ENCODE measurements at places on chromosomes 11 and 22.

- DNase-seq: peak; percentile 90
Observed at GRCh38 chr22:39388261-39389011, 11.1 kb upstream of the TAB1 start.

DNA sequence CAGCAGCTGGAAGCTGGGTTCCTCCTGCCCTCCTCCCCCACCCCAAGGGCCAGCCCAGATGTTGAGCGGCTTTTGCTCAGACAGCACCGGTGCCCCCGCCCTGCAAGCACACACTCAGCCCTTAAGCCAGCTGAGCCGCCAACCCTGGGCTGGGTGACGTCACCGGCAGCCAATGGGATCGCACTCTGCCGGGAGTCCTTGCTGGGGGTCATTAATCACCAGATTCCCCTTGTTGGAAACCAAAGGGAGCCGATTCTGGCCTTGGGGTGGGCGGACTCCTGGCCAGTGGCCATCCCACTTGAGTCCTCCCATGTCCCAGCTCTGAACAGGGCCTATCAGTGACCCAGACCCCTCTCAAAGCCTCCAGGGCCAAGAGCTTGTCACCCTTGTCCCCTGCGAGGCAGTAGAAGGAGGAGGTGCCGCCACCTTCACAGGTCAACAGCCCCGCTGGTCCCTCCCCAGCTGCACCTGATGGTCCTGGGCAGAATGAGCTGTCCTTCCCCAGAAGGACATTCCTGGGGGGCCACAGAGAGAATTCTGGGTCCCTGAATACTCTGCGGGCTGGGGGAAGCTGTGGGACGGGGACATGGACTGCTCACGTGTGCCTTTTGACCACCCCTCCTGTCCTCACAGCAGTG lies 7.4 kb downstream of the DUSP8 start:
- peak; percentile 66 for DNase-seq

DNA sequence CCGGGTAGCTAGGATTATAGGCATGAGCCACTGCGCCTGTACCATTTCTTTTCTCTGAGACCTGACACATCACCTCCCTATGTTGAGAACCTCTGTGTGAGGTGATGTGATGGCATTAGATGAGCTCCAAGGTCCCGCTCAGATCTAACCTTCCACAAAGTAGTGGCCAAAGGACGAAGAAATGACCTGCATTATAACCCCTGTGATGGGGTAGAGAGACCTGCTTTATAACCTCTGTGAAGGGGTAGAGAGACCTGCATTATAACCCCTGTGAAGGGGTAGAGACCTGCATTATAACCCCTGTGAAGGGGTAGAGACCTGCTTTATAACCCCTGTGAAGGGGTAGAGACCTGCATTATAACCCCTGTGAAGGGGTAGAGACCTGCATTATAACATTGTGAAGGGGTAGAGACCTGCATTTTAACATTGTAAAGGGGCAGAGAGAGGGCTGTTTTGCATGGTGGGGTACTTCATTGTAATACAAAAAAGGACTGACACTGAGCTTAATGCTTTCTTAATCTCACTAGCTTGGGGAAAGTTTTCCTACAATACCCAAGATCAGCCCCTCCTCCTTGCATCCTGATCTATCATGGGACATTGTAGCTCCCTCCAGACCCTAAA lies 8.5 kb downstream of the MIEF1 start:
- no peak for DNase-seq

- no peak for DNase-seq
Observed at GRCh38 chr11:20221566-20221965, 61.3 kb upstream of the DBX1 start.

GRCh38 chr11:117528097-117528721 lies 200.6 kb downstream of the CEP164 start:
- DNase-seq: no peak

DNA sequence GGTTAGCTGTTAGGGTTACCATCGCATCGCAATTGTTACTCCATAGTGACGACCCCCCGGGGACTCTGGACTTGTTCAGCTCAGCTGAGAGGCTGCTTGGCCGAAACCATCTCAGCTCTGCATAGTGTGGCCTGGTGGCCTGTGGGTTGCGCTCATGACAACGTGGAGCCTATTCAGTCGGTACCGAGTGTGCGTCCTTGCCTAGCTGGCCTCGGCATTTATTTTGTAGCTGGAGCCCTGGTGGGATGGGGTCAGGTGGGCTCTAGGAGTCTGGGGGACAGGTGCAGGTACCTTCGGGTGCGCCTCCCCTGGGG lies 13.5 kb downstream of the LRP5 start:
- no peak for DNase-seq

GRCh38 chr11:83813296-83813695 lies 527.1 kb upstream of the CCDC90B start:
- DNase-seq: no peak

- DNase-seq: no peak
Observed at GRCh38 chr11:60777572-60777971, 7.6 kb upstream of the MS4A10 start.

- peak; percentile 80 for DNase-seq
Observed at GRCh38 chr11:62370743-62371440, 33.6 kb downstream of the ASRGL1 start.

DNA sequence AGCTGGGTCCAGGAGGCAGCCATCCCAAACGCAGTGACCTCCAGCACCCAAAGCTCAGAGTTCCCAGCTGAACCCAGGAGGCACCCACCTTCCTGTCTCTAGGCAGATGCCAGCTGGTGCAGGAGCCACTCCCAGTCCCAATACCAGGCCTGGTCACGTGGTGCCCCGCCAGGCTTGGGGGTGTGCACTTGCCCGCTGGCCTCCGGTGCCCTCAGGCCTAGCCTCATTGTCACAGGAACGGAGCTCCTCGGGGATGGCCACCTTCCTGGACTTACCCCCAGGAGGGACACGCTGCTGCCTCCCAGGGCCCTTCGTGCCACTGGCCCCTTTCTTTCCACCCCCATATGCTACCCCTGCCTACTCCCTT lies 4.6 kb downstream of the BID start:
- DNase-seq: no peak

GRCh38 chr11:63478896-63479295 lies 12.1 kb downstream of the PLAAT5 start:
- DNase-seq: peak; percentile 73

GRCh38 chr22:37068859-37069258 lies 17.3 kb downstream of the KCTD17 start:
- DNase-seq: no peak

DNA sequence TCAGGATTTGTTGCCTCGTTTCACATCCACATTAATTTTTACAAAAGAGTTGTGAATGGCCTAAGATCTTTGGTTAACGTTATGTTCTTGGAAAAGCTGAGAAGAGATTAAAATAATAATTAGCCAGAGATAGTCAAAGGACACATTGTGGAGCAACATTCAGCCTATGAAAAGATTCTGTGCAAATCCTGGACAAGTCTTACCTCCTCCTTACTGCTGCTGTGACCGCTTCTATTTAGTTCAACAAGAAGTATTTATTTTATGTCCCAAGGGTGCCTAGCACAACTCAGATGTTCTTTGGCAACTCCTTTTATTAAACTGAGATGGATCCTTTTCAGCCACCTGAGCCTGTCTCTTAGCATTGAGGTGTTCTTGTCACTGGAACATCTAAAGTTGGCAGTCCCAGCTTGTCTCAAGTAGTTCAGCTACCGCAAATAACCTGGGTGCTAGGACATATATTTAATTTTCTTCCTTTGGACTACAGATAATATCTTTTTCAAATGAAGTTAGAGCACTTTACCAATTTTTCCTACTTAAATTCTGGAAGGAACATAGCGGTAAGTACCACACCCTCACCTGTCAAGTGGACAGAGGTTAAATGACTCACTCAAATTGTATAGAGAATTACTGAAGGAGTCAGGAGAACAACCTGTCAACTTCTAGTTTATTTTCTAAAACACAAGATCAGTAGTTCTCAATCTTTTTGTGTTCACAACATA lies 80.5 kb upstream of the CHRM4 start:
- DNase-seq: no peak

DNA sequence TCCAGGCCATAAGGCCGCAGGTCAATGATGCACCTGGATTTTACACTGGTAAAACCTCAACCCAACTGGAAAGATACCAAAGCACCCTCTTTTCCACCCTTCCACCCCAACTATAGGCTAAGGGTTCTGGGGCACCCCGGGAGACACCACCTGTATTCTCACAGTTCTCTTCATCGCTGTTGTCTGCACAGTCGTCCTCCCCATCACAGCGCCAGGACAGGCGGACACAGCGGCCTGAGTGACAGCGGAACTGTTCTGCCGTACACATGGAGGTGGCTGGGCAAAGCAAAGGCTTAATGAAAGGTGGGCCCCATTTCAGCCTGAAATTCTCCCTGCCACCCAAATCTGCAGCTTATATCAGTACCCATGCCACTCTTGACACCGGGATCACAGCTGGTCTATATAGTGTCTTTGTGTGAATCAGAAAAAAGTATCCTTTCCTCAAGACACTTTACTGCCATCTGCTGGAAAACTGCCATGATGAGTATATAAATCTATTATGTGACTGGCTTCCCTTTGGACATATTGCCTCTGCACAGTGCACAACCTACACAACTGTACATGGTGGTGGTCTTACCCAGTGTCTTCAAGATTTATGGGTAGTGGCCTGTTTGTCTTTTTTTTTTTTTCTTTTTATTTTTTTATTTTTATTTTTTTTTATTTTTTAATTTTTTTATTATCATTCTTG lies 21.5 kb downstream of the LRP4 start:
- no peak for DNase-seq

GRCh38 chr11:98180921-98181320 lies 839.8 kb upstream of the CNTN5 start:
- DNase-seq: no peak

- no peak for DNase-seq
Observed at GRCh38 chr11:93905384-93905783, 55.0 kb upstream of the VSTM5 start.

DNA sequence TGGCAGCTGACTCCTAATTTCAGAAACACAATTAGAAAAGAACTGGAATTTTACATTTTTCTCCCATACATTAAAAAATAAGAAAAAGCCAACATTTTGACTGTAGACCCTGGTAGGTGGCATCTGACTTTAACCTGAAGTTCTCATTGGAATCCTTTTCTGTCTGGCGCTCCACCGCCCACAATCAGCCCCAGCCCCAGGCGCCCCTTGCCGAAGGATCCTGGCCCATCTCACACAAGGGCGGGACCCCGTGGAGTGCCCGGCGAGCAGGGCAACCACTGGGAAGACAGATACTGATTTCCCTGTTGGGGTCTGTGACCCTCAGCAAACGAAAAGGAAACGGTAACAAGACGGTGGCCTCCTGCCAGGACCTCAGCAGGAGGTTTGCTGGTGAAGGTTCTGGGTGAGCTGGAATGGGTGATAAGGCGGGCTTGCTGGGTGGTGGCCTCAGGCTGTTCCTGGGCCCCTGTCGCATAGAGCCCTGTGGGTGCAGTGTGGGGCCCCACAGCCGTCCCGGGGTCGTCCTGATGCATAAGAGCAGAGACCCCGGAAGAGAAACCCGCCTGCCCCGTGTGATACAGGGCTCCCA lies 15.7 kb downstream of the TSPO start:
- DNase-seq: no peak

GRCh38 chr11:44766112-44766971 lies 39.6 kb downstream of the TSPAN18 start:
- no peak for DNase-seq

GRCh38 chr22:23685205-23685784 lies 5.5 kb upstream of the RGL4 start:
- peak; percentile 47 for DNase-seq

DNA sequence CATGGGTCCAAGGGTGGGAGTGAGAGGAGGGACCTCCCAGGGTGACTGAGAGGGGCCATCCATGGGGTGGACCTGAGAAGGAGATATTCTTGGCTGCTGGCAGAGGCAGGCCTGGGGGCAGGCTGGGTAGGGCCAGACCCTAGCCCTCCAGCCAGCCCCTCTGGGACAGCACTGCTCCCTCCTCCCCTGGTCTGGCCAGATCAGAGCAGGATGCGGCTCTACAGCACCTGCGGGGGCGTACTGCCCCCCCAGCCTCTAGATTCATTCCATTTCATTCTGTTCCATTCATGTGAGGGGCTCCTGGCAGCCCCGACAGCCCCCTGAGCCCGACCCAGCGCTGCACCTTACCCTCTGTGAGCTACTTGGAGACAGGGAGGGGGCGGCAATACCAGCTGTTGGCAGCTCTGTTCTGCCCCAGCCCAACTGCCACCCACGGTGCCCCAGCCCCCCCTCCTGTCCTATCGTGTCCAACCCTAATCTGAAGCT lies 34.3 kb upstream of the MYRF start:
- no peak for DNase-seq

- peak; percentile 87 for DNase-seq
Observed at GRCh38 chr11:33996498-33997454, 54.8 kb upstream of the CAPRIN1 start.

- DNase-seq: peak; percentile 42
Observed at GRCh38 chr22:44576311-44577260, 78.6 kb upstream of the RTL6 start.

DNA sequence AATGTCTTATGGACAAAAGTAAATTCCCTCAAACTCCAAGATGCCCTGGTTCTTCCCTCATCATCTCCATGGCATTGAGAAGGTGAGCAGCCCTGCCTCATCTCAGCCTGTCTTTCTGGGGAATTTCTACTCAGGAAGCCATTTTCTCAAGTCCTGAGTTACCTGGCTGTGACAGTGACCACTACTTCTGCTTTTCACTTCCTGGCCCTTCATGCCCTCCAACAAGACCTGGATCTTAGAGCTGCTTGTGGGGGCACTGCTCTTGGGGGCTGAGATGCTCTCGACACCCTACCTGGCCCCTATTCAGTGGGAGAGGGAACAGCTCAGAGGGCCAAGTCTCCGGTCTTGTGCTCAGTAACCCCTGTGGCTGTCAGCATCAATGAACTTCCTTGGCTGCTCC lies 5.5 kb upstream of the IGSF22 start:
- no peak for DNase-seq

- DNase-seq: no peak
Observed at GRCh38 chr11:132318421-132319157, 948.2 kb downstream of the NTM start.

DNA sequence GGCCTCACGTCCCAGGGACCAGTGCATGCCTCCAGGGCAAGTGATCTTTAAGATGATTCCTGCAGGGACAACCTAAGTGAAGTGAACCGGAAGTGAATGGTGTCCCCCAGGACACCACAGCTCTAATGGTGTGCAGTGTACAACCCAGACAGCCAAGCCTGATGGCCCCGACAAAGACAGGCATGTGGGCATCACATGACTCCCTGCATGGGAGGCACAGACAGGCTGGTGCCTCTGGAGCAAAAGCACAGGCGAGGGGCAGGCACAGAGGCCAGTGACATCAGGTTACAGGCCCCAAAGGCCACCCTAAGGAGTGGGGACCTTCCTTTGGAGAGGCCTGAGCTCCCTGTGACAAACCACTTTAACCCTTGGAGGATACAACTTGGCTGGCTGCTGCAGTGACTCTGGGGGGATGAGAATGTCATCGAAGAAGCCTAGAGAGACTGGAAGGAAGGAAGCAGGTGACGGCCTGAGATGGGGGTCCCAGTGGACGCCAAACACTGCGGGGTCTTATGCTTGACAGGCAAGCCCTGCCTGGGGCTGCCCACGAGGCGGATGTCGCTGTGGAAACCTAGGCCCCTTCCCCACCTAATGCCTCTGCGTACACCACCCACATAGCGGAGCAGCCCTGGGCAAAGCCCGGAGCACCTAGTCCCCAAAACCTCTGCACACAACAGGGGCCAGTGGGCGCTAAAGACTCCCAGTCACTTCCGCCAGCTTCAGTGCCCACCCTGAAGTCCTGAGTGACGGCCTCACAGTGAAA lies 12.4 kb downstream of the POLR3H start:
- DNase-seq: no peak

Measured in activated effector memory CD4-positive, alpha-beta T cell treated with anti-CD3 and anti-CD28 coated beads, Interleukin-2, amount 50 U/mL, for 16 hours (primary cell).